ENCODE measurements at places on chromosomes 6 and 20.

GRCh38 chr6:132464538-132465256, 48.2 kb downstream of the STX7 start:
- no peak for DNase-seq

DNA sequence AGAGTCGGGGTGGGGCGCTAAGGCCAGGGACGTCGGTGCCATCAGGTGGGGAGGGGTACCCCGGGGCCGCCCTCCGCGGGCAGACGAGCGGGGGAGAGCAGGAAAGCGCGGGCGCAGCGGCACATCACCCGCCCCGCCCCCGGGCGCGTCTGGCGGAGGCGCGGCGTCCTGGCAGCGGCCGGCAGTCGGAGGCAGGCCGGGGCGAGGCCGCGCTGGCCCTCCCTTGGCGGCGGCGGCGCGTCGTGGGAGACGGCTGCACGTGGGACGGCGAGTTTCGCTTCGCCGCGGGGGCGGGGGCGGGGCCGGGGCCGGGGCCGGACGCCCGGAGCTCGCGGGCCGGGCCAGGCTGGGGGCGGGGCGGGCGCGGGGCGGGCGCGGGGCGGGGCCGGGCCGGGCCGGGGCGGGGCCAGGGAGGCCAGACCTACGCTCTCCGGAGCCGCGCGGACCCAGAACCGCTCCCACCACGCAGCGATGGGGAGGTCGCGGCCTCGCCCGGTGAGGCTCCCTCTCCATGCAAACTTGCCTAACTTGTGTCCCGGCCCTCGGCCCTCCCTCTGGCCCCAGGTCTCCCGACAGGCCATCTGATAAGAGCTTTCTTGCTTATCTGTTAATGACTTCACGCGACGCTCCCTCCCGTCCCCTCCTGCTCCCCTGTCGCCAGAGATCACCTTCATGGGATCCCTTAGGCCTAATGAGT, 12.5 kb downstream of the ITPR3 start:
- no peak for DNase-seq

DNA sequence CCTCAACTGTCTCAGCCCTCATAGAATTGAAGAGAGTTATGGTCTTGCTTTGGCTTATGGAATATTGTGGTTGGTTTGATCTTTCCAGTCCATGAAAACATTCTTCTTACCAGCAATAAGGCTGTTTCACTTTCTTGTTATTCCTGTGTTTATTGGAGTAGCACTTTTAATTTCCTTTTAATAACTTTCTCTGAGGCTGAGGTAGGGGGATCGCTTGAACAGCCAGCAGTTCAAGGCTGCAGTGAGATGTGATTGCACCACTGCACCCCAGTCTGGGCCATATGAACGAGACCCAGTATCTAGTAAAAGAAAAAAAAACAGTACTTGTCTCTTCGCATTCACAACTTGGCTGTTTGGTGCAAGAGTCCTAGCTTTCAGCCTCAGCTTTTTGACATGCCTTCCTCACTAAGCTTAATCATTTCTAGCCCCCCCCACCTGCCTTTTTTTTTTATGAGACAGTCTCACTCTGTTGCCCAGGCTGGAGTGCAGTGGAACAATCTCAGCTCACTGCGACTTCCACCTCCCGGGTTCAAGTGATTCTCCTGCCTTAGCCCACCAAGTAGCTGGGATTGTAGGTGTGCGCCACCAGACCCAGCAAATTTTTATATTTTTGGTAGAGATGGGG, 70.5 kb downstream of the NCOA3 start:
- DNase-seq, result no peak

DNA sequence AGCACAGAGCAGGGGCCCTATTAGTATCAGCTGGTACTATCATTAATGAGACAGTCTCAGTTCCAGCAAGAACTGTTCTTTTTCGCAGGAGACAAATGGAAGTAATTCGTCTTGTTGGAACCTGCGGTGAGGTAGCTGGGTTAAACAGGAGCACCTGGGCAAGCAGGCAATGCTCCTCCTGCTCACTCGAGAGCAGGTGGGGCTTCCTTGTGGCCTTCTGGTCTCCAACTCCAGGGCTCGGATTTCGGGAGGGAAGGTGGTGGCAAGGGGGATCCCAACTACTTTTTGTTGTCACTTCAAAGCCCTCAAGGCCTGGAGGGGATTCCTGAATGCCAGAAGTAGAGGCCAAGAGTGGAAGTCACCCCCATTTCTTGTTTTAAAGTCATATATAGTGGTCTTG, 1.3 kb upstream of the SPEF1 start:
- no peak for DNase-seq

DNA sequence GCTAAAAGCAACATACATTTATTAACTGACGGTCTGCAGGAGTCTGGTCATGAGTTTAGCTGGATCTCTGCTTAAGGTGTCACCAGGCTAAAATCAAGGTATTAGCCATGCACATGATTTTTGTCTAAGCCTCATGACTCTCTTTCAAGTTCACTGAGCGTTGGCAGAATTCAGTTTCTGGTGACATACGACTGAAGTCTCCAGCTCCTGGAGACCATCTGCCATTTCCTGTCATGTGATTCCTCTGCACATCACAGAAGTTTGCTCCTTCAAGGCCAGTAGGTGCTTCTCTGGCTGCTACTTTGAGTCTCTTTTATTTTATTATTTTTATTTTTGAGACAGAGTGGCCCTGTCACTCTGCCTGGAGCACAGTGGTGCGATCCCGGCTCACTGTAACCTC, 148.4 kb upstream of the EYA4 start:
- no peak for DNase-seq

- no peak for DNase-seq
Observed at GRCh38 chr20:59561614-59562277, 42.6 kb upstream of the PHACTR3 start.

DNA sequence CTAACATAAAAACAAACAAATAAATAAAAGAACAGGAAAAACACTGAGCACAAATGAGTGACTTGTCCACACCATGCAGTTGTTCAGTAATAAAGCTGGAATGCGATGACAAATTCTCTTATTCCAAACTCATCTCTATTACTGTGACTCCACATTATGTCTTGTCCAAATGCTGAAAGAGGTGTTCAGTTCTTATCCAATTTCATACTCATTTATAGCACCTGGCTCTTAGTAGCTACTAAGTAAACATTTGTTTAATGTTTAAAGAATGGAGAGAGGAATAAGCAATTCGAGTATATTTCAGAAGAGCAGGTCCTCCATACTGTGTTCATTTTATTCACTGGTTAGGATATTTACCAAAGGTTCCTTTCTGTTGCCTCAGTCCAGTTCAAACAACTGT, 439.0 kb upstream of the JAG1 start:
- no peak for DNase-seq

DNA sequence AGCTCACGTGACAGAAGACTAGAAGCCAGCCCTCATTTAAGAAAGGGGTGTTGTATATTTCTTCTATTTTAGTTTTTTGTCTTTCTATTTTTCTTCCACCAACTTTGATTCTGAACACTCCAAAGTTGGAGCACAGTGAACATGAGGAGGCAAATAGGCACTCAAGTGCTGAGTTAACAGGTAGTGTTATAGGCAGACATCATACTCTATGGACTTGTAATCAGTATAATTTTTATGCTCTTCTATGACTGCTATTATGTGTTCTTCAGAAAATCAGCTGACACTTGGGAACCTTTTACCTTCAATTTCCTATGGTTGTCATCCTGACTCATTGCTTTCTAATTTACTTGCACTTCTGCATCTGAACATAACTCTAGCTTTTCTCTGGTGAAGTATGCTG, 396.3 kb upstream of the EYS start:
- DNase-seq, result no peak

DNA sequence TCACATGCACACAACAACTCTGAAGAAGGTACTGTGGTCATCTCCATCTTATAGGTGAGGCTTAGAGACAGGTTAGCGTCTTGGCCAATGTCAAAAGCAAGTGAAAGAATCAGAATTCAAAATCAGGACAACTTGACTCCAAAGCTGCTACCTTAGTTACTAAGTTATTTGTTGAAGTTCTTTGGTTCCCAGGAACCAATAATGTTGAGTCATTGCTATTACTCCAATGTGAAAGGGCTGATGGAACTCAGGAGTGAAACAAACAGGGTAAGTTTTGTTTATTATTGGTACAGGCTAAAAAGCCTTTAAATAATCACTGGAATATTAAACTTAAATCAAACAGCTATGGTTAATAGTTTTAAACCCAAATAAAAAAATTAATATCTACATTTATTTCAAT, 111.1 kb downstream of the PDSS2 start:
- no peak for DNase-seq

DNA sequence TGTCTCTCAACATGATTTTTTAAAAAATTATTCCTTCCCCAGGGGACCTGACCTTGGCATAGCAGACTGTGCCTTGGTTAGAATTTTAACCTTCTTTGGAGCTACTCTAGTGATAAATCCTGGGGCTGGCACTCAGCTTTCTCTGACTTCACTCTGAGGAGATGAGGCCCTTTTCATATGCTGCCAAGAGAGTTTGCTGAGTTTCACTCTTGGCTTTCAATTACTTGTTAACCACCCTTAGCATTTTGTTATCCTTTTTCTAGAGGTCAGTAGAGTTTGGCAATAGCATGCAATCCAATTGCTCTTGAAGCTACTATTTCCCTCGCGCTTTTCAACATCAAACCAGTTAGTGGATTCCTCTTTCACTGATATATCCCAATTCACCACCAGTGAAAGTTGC, 920.3 kb downstream of the EYS start:
- DNase-seq, result no peak

DNA sequence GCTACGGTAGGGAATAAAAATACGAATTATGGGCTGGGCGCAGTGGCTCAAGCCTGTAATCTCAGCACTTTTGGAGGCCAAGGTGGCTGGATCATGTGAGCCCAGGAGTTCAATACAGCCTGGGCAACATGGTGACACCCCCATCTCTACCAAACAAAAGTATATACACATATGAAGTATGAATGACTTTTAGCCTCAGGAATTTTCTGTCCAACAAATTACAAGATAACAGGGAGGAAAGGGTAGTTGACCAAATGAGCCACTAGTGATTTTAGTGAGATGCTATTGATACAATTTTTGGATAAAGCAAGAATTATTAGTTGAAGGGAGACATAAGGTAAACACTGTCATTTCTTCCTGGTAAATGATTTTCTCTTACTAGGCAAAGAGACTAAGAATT, 328.2 kb downstream of the SYNE1 start:
- no peak for DNase-seq

GRCh38 chr20:59318201-59318790, 17.9 kb downstream of the EDN3 start:
- no peak for DNase-seq

- DNase-seq, result no peak
Observed at GRCh38 chr6:45697605-45698004, 318.1 kb downstream of the CLIC5 start.

- DNase-seq, result no peak
Observed at GRCh38 chr20:46246559-46246958, 61.7 kb downstream of the CDH22 start.

DNA sequence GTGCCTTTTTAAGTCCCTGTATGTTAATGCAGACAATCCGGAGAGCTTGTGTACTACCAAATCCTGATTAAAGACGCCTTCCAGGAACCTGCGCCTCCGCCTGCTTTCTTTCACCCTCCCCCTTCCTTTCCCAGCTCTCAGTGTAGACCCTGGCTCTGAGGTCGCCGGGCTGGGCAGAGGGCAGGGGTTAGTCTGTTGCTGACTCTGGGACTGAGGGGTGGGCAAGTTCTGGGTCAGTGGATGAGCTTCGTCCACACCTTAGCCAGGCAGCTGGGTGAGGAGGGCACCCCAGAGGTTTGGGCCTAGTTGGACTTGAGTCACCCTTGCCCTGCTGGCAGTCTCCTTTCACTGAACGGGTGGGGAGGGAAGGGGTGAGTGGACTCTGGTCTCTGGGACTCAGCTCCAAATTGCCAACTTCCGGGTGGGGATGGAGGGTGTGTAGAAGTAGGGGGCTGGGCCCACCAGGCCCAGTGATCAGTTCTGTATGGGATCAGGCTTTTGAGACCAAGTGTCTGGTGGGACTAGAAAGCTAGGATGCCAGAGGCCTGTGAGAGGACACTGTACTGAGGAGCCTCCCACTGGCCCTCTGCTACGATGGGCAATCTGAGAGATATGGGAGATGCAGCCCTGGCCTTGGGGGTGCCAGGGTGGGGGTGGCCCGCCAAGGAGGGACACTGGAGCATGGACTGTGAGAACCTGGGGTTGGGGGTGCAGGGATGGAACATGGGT, 21.3 kb upstream of the SLC22A7 start:
- DNase-seq, result no peak

DNA sequence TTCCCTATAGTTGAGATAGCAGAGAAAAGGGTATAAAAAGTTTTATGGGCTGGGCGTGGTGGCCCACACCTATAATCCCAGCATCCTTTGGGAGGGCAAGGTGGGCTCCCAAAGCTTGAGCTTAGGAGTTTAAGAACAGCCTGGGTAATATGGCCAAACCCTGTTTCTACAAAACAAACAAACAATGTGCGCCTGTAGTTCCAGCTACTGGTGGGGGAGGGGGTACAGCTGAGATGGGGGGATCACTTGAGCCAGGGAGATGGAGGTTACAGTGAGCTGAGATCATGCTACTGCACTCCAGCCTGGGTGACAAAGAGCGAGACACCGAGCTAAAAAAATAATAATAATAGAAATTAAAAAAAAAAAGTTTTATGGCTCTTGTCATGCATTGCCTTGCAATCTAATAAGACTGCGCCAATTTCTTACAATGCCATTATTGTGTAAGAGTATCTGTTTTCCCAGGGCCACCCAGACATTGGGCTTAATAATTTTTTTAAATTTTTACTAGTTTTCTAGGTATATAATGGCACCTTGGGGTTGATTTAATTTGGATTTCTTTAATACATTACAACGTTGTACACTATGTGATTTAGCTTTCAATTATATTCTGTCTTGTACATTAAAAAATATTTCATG, 3.9 kb downstream of the ACSS2 start:
- no peak for DNase-seq

- DNase-seq, result no peak
Observed at GRCh38 chr6:135555550-135555949, 58.0 kb upstream of the AHI1 start.

DNA sequence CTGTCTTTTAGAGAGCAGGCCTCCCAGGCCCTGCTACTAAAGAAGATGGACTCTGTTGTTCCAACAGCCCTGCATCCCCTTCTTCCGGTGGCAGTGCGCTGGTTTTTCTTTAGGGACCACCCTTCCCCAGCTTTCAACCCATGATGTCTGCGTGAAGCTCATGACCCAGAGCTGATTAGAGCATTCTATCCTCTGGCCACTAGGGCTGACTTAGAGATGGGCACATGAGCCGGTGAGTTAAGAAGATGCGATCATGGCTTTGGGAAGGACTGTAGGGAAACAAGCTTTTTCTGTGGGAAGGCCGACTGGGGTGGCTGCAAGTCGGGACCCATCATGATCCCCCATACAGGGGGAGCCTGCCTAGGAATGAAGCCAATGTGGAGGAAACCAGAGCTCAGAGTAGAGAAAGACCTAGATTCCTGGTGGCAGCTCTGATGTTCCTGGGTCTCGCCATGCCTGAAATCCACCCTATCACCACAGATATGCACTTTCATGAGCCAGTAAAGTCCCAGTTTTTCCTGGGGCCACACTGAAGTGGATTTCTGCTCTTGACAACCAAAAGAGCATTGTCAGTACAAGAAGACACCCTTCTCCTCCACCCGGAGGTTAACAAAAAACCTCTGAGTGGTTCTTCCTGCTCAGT, 29.1 kb upstream of the STX16 start:
- DNase-seq, result no peak

GRCh38 chr6:3336066-3336786, 77.5 kb downstream of the PSMG4 start:
- no peak for DNase-seq

Data from cerebellar nuclear complex (tissue), 1 donor.